ENCODE measurements at places on chromosomes 2 and 18.
A peak's percentile ranks its signal among the peaks of the same experiment; 100 is the strongest.

GRCh38 chr2:47653902-47654789, 128.8 kb upstream of the MSH6 start:
- DNase-seq, result peak; percentile 26

- no peak for DNase-seq
Measured at GRCh38 chr18:49847524-49847923, 34.2 kb upstream of the ACAA2 start.

DNA sequence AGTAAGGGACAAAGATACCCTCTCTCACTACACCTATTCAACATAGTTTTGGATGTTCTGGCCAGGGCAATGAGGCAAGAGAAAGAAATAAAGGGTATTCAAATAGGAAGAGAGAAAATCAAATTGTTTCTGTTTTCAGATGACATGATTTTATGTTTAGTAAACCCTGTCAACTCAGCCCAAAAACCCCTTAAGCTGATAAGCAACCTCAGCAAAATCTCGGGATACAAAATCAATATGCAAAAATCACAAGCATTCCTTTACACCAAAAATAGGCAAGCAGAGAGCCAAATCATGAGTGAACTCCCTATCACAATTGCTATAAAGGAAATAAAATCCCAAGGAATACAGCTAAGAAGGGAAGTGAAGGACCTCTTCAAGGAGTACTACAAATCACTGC, 1130.7 kb upstream of the PIK3C3 start:
- no peak for DNase-seq

DNA sequence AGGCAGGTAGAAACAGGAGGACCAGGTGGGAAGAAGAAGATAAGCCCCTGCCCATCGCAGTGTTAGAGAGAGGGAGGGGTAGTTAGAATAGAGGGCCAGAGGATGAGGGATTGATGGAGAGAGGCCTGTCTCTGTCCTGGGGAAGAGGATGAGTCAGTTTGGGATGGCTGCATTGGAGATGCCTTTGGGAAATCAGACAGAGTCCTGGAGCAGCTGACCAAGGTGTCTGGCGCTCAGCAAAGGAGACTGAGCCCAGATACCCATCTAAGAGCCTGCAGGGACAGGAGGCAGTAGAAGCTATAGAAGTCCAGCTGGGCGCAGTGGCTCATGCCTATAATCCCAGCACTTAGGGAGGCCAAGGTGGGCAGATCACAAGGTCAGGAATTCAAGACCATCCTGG, 177.8 kb upstream of the HAAO start:
- DNase-seq, result no peak

GRCh38 chr2:17804358-17804757, 11.9 kb upstream of the MSGN1 start:
- DNase-seq, result no peak

DNA sequence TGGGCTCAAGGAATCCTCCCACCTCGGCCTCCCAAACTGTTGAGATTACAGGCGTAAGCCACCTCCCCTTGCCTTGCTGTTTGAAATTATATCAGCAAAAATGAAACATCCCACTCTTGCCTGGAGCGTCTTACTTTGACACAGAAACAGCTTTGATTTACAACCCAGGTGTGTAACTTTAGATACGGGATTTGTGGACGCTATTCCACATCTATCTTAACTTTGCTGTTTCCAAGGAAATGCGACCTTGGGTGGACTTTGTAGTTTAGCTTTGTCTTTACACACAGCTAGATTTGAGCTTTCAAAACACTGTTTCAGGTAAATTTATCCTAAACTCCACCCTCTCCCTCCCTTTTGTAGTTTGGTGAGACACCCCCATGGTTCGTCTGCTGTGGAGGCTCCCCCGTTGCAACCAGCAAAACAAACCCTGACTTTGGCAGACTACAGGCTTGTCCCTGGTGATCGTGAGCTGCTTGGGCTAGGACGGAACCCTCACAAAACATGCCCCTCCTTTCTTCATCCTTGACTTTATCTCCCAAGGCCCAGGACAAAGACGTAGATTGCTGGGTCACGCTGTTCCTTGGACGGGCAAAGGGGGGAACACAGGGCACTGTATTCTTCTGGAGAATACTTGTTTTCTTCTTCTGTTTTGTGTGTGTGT, 5.5 kb upstream of the MSH6 start:
- DNase-seq, result no peak

GRCh38 chr2:232395586-232395985, 11.1 kb upstream of the ALPG start:
- DNase-seq, result no peak

DNA sequence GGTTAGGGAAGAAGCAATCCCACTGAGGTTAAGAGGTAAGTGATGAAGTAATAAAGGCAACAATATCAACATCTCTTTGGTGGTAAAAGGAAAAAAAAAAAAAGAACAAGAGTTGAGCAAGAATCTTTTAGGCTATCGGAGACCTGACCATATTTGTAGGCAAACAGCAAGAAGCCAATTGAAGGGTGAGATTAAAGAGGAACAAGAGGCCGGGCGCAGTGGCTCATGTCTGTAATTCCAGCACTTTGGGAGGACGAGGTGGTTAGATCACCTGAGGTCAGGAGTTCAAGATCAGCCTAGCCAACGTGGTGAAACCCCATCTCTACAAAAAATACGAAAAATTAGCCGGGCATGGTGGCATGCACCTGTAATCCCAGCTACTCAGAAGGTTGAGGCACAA, 11.3 kb downstream of the VPS54 start:
- DNase-seq, result no peak

DNA sequence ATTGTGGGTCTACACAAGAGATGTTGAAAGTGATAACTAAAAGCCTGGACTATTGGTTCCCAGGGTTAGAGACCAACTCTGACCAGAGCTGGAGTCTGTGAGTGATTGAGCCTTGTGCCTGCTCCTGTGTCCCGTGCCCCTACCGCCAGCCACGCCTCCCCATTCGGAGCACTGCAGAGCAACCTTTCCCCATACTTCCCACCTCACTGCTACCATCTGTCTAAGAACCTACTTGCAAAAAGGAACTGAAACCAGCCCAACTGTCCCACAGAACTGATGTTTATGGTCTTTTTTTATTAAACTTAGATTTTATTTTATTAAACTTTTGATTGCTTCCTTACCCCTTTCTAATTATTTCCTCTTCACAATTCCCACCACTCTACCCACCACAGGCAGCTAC, 300.3 kb upstream of the MGAT5 start:
- no peak for DNase-seq

DNA sequence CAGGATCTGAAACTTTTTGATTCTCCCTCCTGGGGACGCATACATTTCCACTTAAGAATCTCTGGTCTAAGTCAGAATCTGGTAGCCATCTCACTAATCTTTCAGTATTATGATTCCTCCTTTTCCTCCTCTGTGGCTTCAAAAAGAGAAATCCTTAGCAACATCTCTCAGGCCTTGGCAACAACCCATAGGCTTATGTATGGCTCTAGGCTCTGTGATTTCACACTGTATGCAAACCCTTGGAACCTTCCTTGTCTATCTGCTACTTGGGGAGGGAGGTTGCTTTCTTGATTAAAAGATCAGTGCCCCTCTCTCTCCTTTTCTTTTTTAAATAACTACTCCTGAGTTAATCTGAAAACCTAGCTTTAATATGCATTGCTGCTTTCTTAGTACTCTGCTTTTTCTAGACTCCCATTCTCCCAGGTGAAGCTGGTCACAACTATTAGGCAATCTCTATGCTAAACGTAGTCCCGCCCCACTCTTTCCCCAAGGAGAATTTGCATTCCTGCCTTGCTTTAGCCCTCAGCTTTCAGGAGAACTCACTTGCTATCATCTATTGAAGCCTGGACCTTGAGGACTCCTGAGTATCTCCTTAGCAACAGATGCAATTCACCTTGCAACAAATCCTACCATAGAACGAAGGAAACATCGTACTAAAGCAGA, 72.2 kb upstream of the L3MBTL4 start:
- no peak for DNase-seq

- no peak for DNase-seq
Measured at GRCh38 chr2:23574919-23575654, 190.1 kb downstream of the KLHL29 start.

- no peak for DNase-seq
Measured at GRCh38 chr2:185633621-185634020, 105.0 kb upstream of the FSIP2 start.

DNA sequence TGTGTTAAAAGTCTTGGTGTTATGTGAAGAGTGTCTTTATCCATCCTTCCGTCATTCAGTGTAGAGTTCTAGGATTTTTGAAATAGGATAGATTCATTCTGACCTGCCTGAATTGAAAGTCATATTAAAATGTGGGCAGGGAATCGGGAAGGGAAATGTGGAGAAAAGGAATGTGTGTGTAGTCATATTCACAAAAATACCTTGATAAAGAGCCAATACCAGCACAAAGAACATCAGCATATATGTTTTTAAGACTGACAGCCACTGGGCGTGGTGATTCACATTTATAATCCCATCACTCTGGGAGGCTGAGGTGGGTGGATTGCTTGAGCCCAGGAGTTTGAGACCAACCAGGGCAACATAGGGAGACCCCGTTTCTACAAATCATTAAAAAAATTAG, 188.1 kb downstream of the CAMKMT start:
- no peak for DNase-seq

- DNase-seq, result no peak
Measured at GRCh38 chr2:132589111-132589830, 80.7 kb downstream of the LYPD1 start.

GRCh38 chr2:158603205-158603604, 146.5 kb downstream of the PKP4 start:
- DNase-seq, result no peak

- DNase-seq, result no peak
Measured at GRCh38 chr2:183606718-183607085, 482.5 kb downstream of the NUP35 start.

DNA sequence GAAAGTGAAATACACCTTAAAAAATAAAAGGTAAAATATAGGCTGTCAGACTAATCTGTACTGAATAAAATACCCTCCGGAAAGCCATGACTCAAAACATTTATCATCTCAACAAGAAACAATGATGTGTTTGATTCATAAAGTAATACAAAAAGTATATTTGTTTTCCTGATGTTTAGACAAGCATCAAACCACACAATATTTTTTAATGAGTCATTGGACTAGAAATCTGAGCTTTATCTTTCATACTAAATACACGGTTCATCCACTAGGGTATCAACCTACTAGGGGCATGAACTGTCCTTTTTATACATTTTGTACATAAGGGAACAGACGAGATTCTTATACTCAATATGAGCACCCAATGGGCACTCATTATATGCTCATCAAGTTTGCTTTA, 31.3 kb downstream of the CD226 start:
- no peak for DNase-seq

- no peak for DNase-seq
Measured at GRCh38 chr18:40404284-40404683, 1550.8 kb upstream of the PIK3C3 start.

DNA sequence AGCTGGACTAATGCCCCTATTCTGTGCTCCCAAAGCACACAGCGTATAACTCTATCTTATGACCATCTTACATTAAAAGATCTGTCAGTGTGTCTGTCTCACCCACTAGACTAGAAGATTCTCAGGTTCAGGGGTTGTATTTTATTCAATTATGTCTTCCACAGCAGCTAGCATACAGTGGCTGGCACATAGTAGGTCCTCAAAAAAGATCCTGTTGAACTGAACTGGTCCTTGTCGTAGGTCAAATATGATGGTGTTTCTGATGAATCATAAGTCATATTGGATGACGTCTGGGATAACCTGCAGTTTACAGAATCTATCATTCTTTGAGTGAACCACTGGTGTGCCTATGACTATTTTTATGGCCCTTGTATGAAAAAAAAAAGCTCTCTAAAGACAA, 11.3 kb upstream of the TTC39C start:
- no peak for DNase-seq

GRCh38 chr2:64989126-64989981, at the start of gene SLC1A4:
Gene SLC1A4 (plus strand): TSS chr2:64989399. CDS start chr2:64989644, 245 bp downstream.
- peak; percentile 88 for DNase-seq

DNA sequence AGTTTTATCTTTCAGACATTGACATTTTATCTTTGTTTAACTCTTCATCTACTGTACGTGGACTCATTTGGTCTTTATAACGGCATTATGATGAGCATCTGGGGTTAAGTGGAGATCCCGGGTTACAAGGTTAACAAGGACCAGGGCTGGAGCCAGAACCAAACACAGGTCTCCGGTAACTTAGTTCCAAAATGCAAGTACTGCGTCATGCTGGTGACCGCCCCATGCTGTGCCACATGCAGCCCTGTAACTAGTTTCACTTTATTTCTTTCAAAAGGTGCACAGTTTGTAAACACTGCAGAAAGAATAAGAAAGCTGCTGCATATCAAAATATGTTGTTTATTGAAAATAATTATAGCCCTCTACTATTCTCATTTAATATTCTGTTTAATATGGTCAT, 3.1 kb downstream of the SLC5A7 start:
- DNase-seq, result no peak

DNA sequence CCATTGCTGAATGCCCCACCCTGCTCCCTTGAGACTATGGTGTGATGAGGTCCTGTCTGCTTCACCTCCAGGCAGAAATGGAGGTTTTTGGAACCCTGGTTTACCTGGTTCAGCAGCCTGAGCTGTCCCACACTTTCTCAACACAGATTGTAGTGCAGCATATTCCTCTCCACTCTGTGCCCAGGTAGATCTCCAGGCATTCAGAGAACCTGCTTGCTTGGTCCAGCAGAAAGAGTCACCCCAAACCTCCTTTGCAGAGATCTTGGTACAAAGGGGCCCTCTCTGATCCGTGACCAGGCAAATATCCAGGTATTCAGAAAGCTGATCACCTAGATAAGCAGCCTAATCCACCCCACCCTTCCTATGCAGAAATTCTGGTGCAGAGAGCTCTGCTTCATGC, 1288.2 kb upstream of the CRIM1 start:
- DNase-seq, result no peak

DNA sequence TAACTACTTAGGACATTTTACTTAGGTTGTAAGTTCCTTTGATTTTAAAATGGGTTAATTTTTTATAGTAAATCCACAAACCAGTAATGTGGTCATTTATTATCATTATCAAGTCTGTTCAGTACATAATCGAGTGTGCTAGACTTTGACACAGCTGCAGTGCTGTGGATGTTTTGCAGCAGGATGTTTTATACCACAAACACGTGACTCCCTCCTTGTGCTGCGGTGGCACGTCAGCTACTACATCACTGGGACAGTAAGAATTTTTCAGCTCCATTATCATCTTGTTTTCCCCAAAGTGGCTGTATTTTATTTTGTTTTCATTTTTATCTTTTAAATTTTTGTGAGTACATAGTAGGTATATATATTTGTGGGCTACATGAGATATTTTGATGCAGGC, 70.0 kb downstream of the ATP9B start:
- DNase-seq, result no peak

DNA sequence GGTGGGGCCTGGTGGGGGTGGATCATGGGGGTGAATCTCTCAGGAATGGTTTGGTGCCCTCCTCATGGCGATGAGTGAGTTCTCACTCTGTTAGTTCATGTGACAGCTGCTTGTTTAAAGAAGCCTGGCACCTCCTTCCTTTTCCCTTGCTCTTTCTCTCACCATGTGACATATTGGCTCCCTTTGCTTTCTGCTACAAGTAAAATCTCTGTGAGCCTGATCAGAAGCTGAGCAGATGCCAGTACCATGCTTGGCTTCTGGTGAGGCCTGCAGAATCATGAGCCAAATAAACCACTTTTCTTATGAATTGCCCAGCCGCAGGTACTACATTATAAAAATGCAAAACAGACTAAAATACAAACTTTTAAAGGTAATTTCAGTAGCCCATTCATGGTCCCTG, 73.4 kb upstream of the TEX51 start:
- no peak for DNase-seq

All from HuH-7 (cell line).